NCI-H1092 treated with DMSO at 0.1 percent for 48 hours (cell line): ENCODE measurements at places on chromosomes 1 and 21.

DNA sequence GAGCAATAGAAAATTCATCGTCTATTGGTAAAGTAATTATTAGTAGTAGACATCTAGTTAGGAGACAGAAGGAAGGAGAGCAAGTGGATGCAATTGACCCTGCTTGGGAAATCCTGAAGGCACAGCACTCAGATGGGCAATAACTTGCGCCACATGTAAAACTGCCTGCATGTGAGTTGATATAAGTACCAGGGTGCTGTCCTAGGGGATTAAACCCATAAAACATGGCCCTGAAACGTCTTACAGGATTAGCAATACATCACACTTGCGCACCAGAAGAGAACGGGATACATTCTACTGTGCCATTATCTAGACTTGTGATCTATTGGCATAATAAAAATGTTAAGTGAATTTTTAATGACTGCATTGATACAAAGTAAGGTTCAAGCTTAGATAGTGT is 277.5 kb upstream of the LYPLAL1 start:
- DNase-seq = no peak

DNA sequence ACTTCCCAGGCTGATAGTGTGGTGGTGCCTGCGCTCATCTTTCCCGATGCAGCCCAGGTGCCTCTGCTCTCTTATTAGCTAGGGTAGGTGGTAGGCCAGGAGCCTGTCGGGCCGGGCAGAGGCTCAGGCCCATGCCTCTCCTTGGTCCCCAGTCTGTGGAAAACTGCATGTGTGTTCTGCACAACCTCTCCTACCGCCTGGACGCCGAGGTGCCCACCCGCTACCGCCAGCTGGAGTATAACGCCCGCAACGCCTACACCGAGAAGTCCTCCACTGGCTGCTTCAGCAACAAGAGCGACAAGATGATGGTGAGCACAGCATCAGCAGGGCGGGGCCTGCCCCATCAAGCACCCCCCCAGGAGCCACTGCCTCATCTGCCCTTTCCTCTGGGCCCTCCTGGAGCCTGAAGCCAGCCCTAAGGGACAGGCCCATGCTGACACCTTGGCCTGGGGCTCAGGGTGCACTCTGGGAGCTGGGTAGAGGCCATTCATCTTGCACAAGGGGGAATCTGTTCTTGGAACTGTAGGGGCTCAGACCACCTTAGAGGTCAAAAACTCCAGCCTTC is 38.6 kb downstream of the PKP1 start:
- DNase-seq = no peak

- peak; percentile 83 for DNase-seq
Observed at GRCh38 chr1:230548357-230548756, 93.9 kb upstream of the COG2 start.

- DNase-seq = no peak
Observed at GRCh38 chr1:9161963-9162362, 33.1 kb upstream of the GPR157 start.

GRCh38 chr1:25644962-25645361 is 28.4 kb downstream of the MAN1C1 start:
- DNase-seq = peak; percentile 45

GRCh38 chr1:180981596-180982387 is 40.9 kb downstream of the STX6 start:
- no peak for DNase-seq

GRCh38 chr1:170586321-170587252 is 54.6 kb downstream of the GORAB start:
- DNase-seq = no peak

- no peak for DNase-seq
Observed at GRCh38 chr1:20167126-20167525, 18.8 kb upstream of the UBXN10 start.

- no peak for DNase-seq
Observed at GRCh38 chr1:75985827-75986226, 53.6 kb upstream of the ASB17 start.

- no peak for DNase-seq
Observed at GRCh38 chr1:3846541-3846940, 10.5 kb downstream of the CEP104 start.

- no peak for DNase-seq
Observed at GRCh38 chr1:223726380-223727001, 14.2 kb downstream of the CAPN2 start.

DNA sequence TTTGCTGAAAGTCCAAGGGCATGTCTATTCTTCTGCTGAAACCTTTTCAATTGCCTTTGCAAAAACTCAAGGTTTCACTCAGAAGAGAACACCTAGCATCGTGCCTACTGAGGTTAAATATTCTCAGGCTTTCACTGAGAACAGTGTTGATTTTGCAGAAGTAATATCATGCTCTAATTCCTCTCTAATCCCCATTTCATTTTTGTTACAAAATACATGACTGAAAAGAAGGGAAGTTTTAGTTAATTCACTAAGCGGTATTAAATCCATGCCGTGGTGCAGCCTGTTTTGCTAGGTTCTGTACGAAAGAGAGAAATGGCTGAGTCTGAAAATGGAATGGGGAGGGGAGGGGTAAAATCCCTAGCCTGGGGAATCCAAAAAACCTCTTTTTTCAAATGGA is 163.2 kb upstream of the CAMK1G start:
- no peak for DNase-seq

- DNase-seq = no peak
Observed at GRCh38 chr1:233665575-233666270, 51.8 kb downstream of the KCNK1 start.

DNA sequence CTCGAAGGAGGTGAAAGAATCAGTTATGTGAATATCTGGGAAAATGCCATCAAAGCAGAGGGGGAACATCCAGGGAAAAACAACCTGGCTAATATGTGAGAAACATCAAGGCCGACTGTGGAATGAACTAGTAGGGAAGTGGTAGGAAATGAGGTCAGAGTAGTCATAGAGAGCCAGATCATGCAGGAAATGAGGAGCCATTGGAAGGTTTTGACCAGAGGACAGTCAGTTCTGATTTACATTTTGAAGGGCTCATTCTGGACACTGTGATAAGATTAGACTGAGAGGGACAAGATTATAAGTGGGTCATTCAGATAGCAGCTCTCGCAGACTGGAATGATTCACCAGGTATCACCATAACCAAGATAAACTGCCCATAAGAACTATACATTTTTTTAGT is 63.7 kb downstream of the SYT14 start:
- no peak for DNase-seq

- no peak for DNase-seq
Observed at GRCh38 chr1:53660666-53661065, 78.3 kb downstream of the GLIS1 start.

DNA sequence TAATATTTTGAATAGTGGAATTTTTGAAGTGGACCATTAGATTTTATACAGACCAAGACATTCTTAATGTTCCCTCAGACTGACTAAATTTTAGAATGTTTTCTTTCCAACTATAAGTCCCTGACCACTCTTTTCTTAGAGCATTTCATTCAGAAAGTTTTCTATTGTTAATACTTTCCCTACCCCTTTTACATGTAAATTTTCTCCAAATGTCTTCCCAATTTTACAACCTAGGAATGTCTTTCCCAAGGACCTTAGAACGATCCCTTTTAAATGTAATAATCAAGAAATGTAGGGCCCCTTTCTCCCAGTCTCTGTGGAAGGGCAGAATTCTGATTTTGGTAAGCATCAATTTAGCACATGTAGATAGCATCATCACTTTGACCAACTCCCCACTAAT is 730.0 kb upstream of the B3GALT2 start:
- DNase-seq = no peak

- DNase-seq = peak; percentile 94
Observed at GRCh38 chr1:25675729-25676476, 59.3 kb downstream of the MAN1C1 start.

DNA sequence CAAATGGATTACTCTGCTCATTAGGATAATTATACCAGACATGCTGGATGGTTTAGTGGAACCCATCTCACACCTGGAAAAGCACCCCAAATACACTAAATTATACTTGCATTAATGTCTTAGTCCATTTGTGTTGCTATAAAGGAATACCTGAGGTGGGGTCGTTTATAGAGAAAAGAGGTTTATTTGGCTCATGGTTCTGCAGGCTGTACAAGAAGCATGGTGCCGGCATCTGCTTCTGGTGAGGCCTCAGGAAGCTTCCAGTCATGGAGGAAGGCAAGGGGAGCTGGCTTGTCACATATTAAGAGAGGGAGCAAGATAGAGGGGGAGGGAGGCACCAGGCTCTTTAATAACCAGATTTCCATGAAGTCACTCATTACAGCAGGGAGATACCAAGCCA is 95.6 kb downstream of the MT1HL1 start:
- DNase-seq = no peak

DNA sequence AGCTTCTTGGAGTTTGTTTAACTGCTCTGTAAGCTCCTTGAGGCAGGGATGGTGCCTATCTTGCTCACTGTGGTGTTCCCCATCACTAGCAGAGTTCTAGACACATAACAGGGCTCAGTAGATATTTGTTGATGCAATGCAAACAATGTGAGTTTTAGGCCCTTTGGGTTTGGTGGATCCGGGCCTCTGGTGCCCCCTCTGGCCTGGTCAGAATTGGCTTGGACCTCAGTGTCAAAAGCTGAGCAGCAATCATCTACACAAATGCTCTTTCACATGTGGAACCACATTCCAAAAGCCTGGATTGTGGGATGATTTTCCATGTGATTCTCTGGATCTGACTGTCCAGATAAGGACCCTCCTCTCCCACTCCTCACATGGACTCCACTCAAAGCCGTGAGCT is 53.4 kb upstream of the BCAR3 start:
- no peak for DNase-seq

DNA sequence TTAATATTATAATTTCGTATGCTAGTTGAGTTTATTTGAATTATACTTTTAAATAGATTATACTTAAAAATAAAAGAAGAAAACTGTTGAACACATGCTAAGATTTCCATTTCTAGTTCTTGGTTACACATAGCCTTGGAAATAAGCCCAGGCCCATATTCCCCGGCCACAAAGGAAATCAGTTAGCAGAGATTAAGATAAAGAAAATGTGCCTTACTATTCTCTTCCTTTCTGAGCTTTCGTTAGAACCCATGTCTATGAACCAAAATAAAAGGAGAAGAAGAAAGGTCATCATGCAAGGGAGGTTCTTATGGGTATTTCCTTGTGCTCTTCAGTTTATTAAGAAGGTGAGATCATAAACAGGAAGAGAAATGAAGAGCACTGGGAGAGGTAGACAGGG is 32.3 kb upstream of the CRP start:
- no peak for DNase-seq

DNA sequence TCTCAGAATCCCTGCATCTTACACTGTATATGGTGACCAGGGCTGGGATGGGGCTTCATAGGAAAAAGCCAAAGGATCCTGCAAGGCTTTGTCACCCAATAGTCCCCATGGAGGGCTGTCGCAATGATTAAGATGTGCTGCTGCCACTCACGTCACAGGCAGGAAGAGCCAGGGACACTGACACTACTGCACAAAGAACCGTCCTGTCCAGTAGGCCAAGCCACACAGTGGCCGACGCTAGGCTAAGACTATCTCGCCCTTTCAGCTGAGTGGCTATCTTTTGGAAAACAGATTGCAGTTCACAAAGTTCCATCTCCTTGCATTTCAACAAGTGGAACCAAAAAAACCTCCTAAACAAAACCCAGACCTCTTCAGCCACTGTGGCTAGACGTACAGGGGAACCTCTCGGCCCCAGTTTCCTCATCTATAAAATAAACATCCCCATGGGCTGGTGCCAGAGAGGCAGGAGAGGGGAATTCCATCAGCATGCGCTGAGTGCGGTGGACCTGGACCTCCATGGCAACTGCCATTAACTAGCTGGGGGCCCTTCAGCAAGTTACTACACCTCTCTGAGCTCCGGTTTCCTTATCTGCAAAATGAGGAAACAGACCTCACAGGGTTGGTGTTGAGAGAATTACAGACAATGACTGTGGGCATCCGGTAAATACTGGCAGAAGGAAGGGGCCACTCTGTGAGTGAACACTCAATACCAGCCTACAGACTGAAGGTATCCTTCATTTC is 8.7 kb downstream of the CAPZB start:
- no peak for DNase-seq

DNA sequence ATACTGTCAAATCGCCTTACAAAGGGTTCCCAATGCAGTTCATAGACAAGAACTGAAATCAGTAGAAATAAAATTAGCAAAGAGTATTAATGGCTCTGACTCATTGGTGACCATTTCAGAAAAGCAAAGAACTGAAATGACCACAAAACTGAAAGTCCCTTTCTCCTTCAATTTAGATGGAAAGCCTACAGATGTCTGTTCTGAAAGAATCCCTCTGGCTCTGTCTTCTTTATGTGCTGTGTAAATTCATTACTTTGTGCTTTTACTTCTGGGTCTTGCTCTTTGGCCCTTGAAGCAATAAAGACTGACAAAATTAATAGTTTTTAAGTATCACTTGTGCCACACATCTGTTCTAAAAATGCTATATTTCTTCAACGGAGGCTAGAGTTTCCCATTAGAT is 62.7 kb upstream of the GPR89A start:
- no peak for DNase-seq

DNA sequence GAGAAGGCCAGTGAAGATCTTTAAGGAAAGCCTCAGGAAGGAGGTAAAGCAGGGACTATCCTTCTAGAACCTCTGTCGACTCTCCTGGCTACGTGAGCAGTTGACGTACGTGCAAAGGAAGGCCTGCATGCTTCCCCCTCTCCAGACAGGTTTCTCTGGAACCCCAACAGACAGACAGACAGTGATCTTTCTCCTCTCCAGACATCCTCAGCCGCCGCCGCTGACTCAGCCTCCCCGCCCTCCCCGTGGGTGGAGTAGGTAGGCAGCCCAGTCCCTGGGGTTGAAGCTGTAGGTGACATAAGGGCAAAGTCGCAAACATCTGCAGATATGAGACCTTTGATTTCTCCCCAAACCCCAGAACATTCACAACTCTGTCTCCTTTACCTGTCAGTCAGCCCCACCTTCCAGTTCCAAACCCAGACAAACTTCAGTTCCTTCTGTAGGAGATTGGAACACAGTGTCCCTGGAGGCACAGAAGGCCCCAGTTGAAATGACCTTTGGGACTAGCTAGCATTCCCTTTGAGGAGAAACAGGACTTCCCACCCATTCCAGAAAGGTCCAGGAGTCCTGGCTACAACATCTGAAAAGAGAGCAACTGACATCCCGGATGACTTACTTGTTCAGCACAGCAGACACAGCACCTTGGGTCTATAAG is 146.0 kb upstream of the JUN start:
- DNase-seq = no peak

DNA sequence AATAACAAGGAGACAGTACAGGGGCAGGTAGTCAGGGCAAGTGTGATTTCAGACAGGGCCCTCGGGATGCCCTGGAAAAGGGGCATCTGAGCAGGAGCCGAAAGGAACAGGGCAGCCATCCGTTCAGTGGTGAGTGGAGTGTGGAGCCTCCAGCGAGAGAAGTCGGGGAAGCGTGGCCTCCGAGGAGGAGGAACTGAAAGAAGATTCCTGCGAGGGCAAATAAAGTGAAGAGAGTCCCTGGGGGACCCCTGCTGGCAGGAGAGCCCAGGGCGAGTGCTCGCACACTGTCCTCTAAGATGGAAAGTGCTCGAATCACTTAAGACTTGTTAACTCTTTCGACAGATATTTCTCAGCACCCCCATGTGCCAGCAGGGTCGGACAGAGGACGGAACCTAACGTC is 3.5 kb upstream of the UTS2 start:
- no peak for DNase-seq

GRCh38 chr1:200294241-200294640 is 115.6 kb downstream of the ZNF281 start:
- DNase-seq = no peak
